CD4-positive, alpha-beta T cell treated with Interleukin-15 for 1 hour (primary cell): ENCODE measurements at places on chromosomes 7 and 10.
A peak's percentile ranks its signal among the peaks of the same experiment; 100 is the strongest.

GRCh38 chr10:35216303-35216905 lies 89.8 kb downstream of the CREM start:
- peak; percentile 36 for DNase-seq

DNA sequence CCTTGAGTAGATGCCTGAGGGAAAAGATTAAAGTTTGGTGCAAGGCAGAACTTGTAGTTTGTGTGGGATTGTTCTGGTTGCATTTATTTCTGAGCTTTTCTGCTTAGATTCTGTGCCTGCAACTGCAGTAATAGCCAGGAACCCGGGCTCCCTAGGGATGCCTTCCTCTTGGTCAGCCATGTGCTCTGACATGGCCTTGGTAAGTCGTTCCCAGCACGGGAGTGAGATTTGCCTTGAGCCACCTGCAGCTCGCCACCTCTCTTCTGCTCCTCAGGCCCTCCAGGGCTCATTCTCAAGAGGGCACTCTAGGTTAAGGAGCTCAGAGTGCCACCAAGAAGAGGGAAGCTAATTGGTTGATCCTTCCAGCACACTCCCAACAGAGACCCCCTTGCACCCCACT lies 350.6 kb upstream of the MKI67 start:
- no peak for DNase-seq

DNA sequence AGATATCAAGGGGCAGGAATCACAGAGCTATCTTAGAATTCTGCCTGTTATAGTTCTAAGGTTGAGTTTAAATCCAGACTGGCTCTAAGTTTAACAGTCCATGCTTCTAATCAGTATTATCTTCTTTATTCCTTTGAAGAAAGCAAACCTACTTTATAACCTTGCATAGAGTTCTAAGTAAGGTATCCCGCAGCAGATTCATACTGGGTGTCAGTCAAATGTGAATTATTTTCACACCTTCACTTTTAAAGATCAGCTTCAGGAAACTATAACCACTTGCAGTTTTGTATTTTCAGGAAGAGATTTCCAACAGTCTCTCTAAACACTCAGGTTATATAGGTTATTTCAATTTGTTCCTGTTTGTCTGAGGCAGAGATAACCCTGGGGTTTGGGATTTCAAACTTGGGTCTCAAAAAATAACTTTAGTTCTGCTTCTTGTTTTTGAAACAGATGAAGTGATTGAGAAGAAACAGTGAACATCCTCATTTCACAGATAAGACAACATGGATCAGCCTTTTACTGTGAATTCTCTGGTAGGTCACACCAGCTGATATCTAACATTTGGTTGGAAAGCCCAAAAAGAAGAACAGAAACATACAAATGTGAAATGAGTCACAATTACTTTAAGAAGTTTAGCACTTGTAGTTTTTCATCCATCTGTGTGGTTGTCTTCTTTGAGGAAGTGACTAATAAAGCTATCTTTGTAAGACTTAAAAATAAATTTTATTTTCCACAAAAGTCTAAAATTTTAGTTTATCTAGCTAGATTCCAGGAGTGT lies 21.4 kb downstream of the STAMBPL1 start:
- no peak for DNase-seq

- DNase-seq = no peak
Measured at GRCh38 chr10:51203359-51203758, 129.1 kb downstream of the PRKG1 start.
